Cortex of kidney (tissue), 1 donor: ENCODE measurements at places on chromosomes 13 and 19.

DNA sequence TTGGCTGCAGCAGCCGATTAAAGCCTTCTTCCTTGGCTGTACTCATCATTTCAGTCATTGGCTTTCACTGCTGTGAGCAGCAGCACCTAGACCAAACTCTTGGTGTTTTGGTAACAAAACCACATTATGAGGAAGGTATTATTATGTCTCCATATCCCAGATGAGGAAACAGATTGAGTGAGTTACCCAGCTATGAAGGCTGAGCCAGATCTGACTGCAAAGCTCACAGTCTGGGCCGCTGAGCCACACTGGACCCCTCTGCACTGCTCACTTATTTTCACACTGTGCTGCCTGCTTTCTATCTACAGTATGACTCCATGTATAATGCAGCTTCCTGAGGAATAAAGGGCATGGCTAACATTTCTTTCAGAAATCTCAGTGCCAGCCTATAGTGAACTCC, 24.5 kb downstream of the CRYL1 start:
- DNase-seq: no peak

DNA sequence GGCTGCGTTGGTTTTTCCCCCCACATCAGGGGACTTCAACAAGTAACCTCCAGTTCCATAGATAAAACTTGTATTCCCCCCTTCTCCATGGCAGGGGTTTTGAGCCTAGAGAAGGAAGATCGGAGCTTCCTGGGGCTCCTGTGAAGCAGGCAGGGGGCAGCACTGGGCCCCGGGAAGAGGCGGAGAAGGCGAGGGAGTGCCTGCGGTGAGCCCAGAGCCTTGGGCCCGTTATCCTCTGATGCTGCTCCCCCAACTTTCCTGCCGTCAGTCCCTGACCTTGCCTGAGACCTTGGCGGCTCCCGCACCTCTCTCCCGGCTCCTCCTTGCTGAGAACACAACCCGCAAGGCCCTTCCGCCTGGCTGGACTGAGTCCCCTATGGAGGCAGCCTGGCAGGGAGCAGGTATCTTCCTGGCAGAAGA, 2.5 kb downstream of the LIPE start:
- no peak for DNase-seq

DNA sequence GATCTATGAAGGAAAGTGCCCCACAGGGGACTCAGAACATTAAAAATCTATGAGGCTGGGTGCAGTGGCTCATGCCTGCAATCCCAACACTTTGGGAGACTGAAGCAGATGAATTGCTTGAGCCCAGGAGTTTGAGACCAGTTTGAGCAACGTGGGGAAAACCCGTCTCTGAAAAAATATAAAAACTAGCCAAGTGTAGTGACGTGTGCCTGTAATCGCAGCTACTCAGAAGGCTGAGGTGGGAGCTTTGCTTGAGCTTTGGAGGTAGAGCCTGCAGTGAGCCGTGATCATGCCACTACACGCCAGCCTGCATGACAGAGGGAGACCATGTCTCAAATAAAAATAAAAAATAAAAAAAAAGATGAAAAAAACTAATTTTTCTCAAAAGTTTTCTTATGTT, 1070.6 kb downstream of the PCDH9 start:
- DNase-seq: no peak

GRCh38 chr13:76637641-76638141, 248.5 kb downstream of the KCTD12 start:
- DNase-seq: no peak

GRCh38 chr13:65932587-65933239, 1297.4 kb downstream of the PCDH9 start:
- no peak for DNase-seq

DNA sequence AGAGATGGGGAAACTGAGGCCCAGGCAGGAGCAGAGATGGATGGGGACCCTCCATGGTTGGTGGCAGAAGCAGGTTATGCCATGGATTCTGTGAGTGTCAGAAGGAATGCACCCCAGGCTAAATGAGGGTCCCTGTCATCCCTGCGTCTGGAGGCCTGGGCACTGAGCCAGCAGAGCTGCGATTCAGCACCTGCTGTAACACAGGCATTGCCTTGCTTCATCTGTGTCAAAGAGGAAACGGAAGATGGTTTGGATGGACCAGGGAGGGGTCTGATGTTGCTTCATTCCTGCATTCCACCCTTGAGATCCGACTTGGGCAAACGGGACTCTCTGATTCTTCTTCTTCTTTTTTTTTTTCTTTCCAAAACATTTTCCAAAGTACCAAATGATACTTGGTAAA, 1.2 kb downstream of the C5AR1 start:
- no peak for DNase-seq

GRCh38 chr19:49999371-50000010, 25.7 kb downstream of the VRK3 start:
- no peak for DNase-seq

DNA sequence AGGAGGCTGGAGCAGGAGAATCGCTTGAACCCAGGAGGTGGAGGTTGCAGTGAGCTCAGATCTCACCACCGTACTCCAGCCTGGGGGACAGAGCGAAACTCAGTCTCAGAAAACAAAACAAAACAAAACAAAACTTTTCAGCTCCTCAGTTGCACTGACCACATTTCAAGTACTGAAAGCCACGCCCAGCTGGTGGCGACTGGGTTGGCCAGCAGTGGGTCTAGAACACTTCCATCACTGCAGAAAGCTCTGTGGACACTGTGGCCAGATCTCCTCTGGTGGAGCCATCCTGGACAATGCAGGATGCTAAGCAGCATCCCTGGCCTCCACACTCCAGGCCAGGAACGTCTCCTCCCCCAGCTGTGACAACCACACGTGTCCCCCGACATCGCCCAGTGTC, 21.1 kb downstream of the TLE2 start:
- no peak for DNase-seq

GRCh38 chr13:39321574-39321973, 281.4 kb downstream of the LHFPL6 start:
- no peak for DNase-seq

DNA sequence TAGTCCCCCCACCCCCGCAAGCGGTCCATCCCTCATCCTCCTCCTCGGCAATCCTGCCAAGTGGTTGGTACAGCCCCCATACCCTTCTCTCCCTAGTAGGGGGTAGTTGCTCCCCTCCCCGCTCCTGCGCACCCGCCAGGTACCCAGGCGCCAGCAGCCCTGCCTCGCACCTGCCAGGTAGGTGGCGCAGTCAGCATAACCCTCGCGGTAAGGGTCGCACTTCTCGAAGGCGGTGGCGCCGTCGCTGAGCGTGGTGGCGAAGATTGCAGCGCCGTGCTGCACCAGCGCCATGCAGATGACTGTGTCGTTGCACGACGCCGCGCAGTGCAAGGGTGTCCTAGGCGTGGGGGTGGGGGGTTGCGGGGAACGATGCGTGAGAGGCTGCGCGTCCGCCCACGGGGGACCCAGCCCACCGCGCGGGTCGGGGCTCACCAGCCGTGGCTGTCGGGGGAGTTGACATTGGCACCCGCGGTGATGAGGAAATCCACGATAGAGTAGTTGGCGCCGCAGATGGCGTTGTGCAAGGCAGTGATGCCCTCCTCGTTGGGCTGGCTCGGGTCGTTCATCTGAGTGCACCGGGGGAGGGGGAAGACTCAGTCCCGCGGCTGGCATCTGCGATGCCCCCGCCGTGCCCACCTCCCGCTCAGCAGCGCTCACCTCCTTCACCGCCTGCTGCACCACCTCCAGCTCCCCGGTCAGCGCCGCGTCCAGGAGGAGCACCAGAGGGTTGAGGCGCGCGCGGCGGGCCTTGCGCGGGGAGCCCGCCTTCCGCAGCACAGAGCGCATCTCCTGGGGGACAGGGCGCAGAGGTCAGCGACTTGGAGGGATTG, 15.2 kb upstream of the ERCC2 start:
- DNase-seq: no peak

- no peak for DNase-seq
These were observed 3.3 kb downstream of the FCER2 start for GRCh38 chr19:7698583-7698982.
